Fibroblast of the aortic adventitia (primary cell): ENCODE measurements at places on chromosomes 4 and X. TPM values are rescaled to one million over a fixed set of nuclear protein-coding genes. Genes with fewer than 3 reads are reported as not detected.

Gene CXorf65
- not detected in 2 replicates for total RNA-seq

Gene RNF128
- 0.82 and 12.6 TPM in 2 replicates for total RNA-seq

Gene FMR1NB
- total RNA-seq: not detected in 2 replicates

Gene ASB12
- not detected in 2 replicates for total RNA-seq

Gene NDST4
- not detected in 2 replicates for total RNA-seq

Gene TAF7L
- total RNA-seq: 0.63 and 0.98 TPM in 2 replicates

Gene HAND2
- 31.3 TPM in 2 replicates for total RNA-seq

Gene USP17L20
- total RNA-seq: not detected in 2 replicates

Gene CCNB3
- 0.09 and 0.82 TPM in 2 replicates for total RNA-seq

Gene DCAF12L2
- total RNA-seq: not detected in 2 replicates

Gene BEX5
- total RNA-seq: 0.09 TPM in 1 of 2 replicates, not detected in the other

Gene TEX11
- not detected in 2 replicates for total RNA-seq

Gene TMPRSS11E
- not detected in 2 replicates for total RNA-seq

Gene CLDN2
- total RNA-seq: not detected in 2 replicates

Gene UNC5C
- total RNA-seq: 0.90 and 2.2 TPM in 2 replicates
